ENCODE measurements at places on chromosomes 13 and 19. TPM values are rescaled to one million over a fixed set of nuclear protein-coding genes. Genes with fewer than 3 reads are reported as not detected.

DNA sequence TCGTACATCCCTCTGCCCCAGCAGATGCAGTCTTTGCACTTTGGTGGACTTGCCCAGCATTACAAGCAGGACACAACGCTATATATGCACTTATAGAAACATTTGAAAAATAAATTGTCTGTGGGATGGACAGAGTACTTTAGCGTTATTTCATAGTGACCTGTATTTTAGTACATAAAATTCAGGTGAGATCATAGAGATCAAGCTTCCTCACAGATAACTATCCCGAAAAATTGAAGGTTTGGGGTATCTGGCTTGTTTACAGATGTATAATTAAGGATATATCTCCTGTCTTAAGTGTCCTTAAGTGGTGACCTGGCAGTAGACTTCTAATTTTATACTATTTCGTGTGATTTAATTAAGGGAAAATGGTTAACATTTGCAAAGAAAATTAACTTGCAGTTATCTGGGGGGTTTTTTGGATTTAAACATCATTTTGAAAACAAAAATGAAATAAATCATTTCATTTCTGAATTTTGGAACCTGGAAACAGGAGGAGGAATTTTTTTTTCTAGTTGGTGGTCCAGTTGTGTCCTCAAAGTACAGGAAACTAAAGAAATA, 977 bp upstream of the MAB21L1 start:
- DNase-seq: no peak

KMT2B gene
- 12.9 TPM for total RNA-seq

DNA sequence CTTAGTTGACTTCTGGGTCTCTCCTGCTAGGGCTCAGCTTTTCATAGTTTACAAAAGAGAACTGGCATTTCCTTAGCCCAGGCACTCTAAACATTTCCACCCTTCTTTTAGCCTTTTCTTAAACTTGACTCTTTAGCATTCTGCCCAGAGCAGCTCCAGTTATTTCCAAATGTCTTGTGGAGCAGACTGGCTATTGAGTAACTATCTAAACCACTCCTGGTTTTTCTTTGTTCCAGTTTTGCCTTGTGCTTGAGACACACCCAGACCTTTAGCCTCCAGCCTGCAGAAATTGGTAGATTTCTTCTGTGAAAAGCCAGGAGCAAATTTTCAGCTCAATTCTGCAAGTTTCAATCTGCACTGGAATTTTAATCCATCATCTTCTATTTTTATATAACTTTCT, 1813.1 kb downstream of the OLFM4 start:
- DNase-seq: no peak

- DNase-seq: no peak
Measured at GRCh38 chr19:4090356-4091220, 23.9 kb upstream of the ZBTB7A start.

GRCh38 chr19:5681391-5682106, 722 bp downstream of the HSD11B1L start:
- no peak for DNase-seq

DNA sequence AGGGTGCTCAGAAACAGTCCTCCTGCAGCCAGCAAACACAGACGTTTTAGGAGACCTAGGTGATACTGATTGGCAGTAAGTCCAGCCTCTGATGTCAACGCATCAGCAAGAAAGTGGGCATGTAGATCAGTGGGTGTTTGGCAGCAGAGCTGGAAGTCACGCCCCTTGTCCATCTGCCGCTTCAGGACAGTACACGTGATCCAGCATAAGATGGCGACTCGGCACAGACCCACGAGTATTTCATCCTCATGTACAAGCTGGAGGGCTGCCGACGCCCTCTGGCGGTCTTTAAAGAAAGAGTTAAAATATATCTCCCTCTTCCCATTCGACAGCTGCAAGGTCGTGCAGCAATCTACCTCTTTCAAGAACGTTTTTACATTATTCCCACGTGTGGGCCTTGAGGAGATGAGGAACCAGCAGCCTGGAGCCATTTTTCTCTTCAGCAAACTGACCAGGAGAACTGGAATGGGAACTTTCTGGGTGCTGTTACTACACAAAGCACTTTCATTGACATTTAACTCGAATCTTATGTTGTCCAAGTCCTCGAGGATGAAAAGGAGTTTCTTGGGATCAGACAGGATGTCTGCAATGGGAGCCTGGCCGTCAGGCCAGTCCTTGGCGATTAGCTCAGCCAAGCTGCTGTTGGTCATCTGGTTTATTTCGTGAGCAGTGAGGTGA, 22.3 kb downstream of the NLRP11 start:
- DNase-seq: no peak

All from foreskin keratinocyte (primary cell).